ENCODE measurements at places on chromosomes 3 and 15.

DNA sequence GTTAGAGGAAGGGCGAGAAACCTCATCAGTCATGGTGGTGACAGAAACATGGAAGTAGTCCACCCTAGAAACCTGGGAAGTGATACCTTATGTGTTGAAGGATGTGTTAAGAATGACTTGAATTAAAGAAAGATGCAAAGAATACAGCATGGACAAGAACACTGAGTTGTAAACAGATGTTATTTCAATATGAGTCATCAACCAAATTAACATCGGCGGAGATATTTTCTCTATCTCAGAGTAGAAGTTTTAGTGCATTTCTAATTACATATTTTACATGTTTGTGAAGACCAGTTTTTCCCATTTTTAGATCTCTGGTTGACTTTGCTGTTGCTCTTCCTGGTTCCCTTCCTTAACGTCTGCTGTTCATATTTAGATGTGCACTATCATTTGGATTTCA is 268.8 kb upstream of the TBL1XR1 start:
- no peak for DNase-seq

DNA sequence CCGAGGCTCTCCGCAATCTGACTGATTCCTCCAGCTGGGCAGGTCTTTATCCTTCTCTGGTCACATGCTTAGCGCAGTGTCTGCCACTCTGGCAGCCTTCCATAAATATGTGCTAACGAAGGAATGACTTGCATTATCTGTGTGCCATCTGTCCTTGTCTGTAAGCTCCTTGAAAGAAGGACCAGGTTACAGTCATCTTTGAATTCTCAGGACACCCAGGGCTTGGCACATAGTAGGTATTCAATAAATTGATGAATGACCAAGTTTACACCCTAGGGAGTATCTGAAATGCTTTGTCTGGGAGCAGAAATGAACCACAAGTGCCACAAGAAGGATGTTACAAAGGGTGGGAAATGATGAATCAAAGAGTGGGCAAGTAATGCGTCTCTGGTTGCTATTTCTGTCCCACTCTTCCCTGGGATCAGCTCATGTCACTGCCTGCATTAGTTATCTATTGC is 16.5 kb upstream of the FAM3D start:
- DNase-seq, result no peak

DNA sequence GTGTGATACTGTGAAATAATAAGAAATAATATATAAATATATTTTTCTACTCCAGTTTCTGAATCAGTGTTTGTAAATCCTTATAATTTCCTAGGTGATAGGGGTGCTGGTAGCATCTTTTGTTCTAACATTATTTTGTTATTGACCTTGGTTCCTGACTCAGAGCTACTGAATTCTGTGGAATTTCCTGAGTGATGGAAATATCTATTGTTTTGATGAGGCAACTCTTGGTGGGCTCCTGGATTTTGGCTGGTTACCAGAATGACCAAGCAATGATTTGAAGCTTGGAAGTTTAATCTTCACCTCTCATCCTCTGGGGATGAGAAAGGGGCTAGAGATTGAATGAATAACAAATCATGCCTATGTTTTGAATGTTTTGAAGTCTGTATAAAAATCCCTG is 377.3 kb downstream of the LPP start:
- DNase-seq, result no peak

DNA sequence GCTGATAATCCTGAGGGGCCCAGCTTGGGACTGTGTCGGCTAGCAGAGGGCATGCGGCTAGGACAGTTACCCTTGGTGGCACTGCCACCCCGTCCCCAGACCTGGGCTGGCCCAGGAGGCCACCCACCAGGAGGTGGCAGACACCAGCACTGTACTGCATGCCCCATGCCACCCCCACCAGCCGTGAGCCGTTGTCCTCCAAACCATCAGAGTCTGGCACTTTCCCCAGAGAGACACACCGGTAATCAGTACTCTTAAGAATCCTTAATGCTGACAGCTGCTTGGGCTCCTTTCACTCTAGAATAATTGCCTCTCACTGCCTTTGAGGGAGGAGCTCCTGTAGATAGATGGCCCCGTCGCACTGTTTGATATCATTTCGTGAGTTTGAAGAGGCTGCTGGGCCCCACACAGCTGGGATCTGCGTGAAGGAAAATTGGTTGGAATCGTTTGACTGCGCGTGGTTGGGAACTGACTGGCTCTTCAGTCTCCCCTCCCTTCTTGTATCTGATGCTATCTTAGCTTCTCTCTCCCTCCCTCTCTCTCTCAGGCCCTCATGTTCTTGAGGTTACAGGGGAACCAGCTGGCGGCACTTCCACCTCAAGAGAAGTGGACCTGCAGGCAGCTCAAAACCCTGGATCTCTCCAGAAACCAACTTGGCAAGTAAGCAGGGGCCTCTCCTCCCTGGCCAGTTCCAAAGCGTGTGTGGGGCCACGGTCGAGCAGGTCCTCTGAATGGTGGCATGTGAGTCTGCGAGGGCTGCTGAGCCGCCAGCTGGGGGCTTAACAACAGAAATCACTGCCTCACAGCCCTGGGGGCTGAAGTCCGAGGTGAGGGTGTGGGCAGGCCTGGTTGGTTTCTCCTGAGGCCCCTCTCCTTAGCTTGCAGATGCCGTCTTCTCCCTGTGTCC is 94.9 kb downstream of the LRRK1 start:
- DNase-seq, result no peak

GRCh38 chr3:181561139-181562031 is 150.3 kb upstream of the SOX2 start:
- DNase-seq, result no peak

DNA sequence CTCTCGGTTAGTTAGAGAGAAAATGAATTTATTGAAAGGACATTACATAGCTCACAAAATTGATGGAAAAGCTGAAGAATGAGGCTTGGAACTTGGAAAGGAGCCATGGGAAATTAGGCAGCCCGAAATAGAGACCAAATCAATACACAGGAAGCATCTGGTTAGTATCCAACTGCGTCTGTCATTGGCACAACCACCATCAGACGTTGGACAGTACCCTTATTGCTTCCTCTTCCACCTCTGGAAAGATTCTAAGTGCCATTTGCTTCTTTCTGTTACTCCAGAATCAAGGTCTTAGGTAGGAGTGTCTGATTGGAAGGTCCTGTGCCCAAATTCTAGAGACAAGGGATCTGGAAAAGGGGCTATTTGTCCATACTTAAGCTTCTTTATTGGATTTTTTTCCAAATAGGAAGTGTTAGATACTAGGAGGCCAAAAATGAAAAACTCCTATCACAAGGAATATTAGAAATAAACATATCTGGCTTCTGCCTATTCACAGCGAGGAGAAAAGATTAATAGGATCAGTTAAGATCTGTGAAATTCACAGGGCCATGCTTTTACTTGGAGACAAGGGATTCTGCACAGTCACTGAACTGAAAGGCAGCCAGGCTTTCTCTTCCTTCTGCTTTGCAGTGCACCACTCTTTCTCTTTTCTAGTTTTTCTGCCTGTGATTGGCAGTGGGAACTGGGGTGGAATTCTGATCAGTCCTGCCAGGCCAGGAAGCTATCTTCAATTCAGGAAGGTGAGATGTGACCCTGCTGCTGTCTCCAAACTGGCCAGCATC is 10.7 kb upstream of the HACD2 start:
- DNase-seq, result no peak

DNA sequence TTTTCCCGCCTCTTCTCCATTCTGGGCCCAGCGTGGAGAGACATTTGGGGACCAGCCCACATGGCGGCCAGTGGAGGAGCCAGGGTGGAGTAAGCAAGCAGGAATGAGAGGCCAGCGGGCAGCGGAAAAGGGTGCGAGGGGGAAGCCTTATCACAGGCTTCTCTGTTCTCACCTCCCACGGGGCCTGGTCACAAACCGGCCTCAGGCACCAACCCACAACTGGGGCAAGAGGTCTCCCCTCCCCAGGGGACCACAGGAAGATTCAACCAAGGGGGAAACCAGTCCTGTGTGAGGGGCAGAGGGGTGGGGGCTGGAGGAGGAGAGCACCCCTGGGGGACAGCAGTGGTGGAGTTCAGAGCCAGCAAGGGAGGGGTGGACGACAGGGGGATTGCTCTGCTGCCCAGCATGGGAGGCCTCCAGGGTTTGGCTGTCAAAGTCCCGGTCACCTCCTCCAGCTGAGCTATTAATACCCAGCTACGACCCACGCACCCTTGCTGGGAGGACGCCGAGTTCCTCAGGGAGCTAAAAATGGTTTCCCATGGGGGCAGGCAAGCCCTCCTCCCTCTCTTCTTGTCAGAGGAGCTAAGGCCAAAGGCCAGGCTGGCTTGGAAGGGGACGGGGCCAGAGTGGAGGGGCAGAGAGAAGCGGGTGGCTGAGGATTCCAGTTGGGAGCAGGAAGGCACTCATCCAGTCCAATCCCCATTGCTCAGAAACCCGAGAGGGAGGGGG is 23.8 kb upstream of the RPL29 start:
- DNase-seq, result no peak

GRCh38 chr3:151265866-151266265 is 12.5 kb downstream of the P2RY14 start:
- DNase-seq, result no peak

- DNase-seq, result no peak
Observed at GRCh38 chr3:66115858-66116654, 77.3 kb upstream of the MAGI1 start.

- DNase-seq, result no peak
Observed at GRCh38 chr3:33145901-33146580, 32.2 kb downstream of the CRTAP start.

GRCh38 chr3:126389112-126389793 is 5.5 kb upstream of the CFAP100 start:
- no peak for DNase-seq
